AG09319 (cell line): ENCODE measurements at places on chromosomes 3 and 15.

GRCh38 chr3:58668247-58668646 is 1.7 kb upstream of the FAM3D start:
- DNase-seq = no peak

DNA sequence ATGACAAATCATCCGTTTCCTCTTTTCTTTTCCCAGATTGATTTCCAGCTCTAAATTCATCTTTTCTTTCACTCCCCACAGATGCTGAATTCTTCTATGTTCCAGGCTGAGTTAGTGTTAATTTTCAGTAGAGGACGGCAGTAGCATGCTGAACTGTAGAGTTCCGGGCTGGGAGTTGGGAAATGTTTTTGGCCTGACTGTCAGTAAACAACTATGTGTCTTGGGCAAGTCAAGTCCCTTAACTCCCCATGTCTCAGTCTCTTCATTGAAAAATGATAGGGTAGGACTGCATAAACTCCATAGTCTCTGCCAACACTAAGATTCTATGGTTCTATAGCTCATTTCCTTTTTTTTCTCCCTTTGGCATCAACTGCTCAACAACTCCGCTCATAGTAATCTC is 333.9 kb downstream of the TIGIT start:
- no peak for DNase-seq

- DNase-seq = no peak
These were observed 446.8 kb upstream of the DPH6 start for GRCh38 chr15:35992791-35993190.

- peak; percentile 14 for DNase-seq
These were observed 156.0 kb upstream of the MCTP2 start for GRCh38 chr15:94075349-94075748.

- DNase-seq = no peak
These were observed 138.6 kb downstream of the SUCNR1 start for GRCh38 chr3:152011812-152012735.
